Psoas muscle (tissue), 8 donors: ENCODE measurements at places on chromosomes 11 and 22. TPM values are rescaled to one million over a fixed set of nuclear protein-coding genes. Genes with fewer than 3 reads are reported as not detected.

Gene ART1
- 33.0 TPM for total RNA-seq

Gene TSGA10IP
- total RNA-seq = not detected

Gene OR51E2
- total RNA-seq = 0.19 TPM

Gene RTN3
- total RNA-seq = 74.3 TPM

Gene CCDC73
- not detected for total RNA-seq

Gene MYOD1
- total RNA-seq = 45.6 TPM

Gene PRG3
- total RNA-seq = not detected

Gene LZTR1
- 23.4 TPM for total RNA-seq

Gene APOA1
- total RNA-seq = 0.30 TPM

Gene FAM83F
- total RNA-seq = 0.10 TPM

Gene OR51I1
- not detected for total RNA-seq

Gene LRRC10B
- 0.69 TPM for total RNA-seq

Gene ANO9
- total RNA-seq = not detected

Gene C1QTNF4
- 0.27 TPM for total RNA-seq

Gene VPS26B
- 12.2 TPM for total RNA-seq

Gene RIMBP3C
- total RNA-seq = not detected

Gene MOGAT2
- not detected for total RNA-seq

Gene TUB
- 1.6 TPM for total RNA-seq

Gene JHY
- total RNA-seq = 0.15 TPM

Gene CRYBA4
- total RNA-seq = not detected

Gene KCNJ1
- total RNA-seq = not detected

Gene CABP4
- total RNA-seq = 1.4 TPM

Gene CRYBB1
- total RNA-seq = 0.25 TPM

Gene MFRP
- total RNA-seq = not detected

Gene PDXP
- 13.0 TPM for total RNA-seq

Gene PGA5
- 0.19 TPM for total RNA-seq

Gene OR4D6
- total RNA-seq = not detected

Gene MEI1
- 0.23 TPM for total RNA-seq

Gene CLP1
- 11.6 TPM for total RNA-seq

Gene KDM4D
- 0.30 TPM for total RNA-seq

Gene BDNF
- 0.04 TPM for total RNA-seq

Gene C11orf97
- total RNA-seq = not detected

Gene TMEM45B
- total RNA-seq = not detected

Gene PRODH
- total RNA-seq = 52.6 TPM

Gene ANGPTL5
- total RNA-seq = not detected

Gene LRRN4CL
- 4.8 TPM for total RNA-seq

Gene CHRM1
- total RNA-seq = not detected

Gene APLP2
- 59.4 TPM for total RNA-seq

Gene RBM14
- total RNA-seq = 35.6 TPM

Gene ST3GAL4
- total RNA-seq = 6.2 TPM

Gene CARD10
- total RNA-seq = 4.4 TPM

Gene HIC2
- 3.2 TPM for total RNA-seq

Gene CEND1
- 0.22 TPM for total RNA-seq

Gene RHOG
- total RNA-seq = 22.4 TPM
